Progenitor cell of endocrine pancreas (in vitro differentiated cells): ENCODE measurements at places on chromosomes 5 and 9. TPM values are rescaled to one million over a fixed set of nuclear protein-coding genes. Genes with fewer than 3 reads are reported as not detected.

PCDHGA5 gene
- 0.69 and 0.71 TPM in 2 replicates for total RNA-seq

PSAT1 gene
- 67.4 and 73.2 TPM in 2 replicates for total RNA-seq

AK1 gene
- 46.2 and 46.5 TPM in 2 replicates for total RNA-seq

DND1 gene
- 3.1 and 4.0 TPM in 2 replicates for total RNA-seq

WHRN gene
- total RNA-seq: 11.2 and 11.9 TPM in 2 replicates

DMRT2 gene
- total RNA-seq: 1.0 and 1.4 TPM in 2 replicates

SLC1A3 gene
- 14.0 and 14.5 TPM in 2 replicates for total RNA-seq

PCDHGB3 gene
- total RNA-seq: 0.60 and 0.73 TPM in 2 replicates

LCN1 gene
- not detected in 2 replicates for total RNA-seq

RABGAP1 gene
- total RNA-seq: 78.9 and 93.6 TPM in 2 replicates

ARHGEF28 gene
- total RNA-seq: 15.0 and 17.0 TPM in 2 replicates

GABRA6 gene
- not detected in 2 replicates for total RNA-seq

FOXD4L4 gene
- 0.16 and 0.19 TPM in 2 replicates for total RNA-seq
